ENCODE measurements at places on chromosomes 11 and 22.

- DNase-seq, result no peak
Observed at GRCh38 chr11:117693344-117693743, 103.7 kb downstream of the DSCAML1 start.

DNA sequence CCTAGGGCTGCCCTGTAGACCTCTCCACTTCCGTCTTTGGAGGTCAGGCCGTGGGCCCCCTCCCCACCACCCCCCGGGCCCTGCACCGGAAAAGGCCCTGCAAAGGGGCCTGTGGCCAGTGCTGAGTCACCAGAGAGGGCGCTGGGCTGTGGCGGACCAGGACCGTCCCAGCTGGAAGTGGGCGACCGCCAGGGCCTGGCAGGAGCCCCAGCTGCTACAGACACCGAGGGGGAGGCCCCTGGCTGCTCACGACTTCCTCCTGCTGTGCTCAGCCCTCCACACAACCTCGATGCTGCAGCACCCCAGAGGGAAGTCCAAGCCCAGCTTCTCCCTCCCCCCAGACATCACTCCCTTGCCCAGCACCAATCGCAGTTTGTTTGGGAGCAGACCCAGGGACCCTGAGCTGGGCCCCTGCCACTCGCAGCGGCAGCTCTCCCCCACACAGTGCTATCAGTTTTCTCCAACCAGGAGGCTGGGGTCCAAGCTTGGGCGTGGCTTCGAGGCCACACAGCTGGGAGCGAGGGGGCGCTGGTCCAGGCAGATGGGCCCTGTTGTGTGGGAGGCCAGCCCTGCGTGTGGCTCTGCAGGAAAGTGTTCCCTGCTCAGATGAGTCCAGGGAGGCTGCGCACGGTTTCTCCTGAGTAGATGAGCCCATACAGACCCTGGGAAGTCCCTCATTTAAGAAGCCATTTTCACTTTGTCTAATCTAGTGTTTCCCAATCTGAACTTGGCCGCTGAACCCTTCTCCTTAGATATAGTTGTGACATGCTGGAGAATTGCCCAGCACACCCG lies 5.6 kb upstream of the SH3BP1 start:
- DNase-seq, result peak; percentile 91

GRCh38 chr22:29679316-29679715 lies 40.5 kb upstream of the CABP7 start:
- no peak for DNase-seq

DNA sequence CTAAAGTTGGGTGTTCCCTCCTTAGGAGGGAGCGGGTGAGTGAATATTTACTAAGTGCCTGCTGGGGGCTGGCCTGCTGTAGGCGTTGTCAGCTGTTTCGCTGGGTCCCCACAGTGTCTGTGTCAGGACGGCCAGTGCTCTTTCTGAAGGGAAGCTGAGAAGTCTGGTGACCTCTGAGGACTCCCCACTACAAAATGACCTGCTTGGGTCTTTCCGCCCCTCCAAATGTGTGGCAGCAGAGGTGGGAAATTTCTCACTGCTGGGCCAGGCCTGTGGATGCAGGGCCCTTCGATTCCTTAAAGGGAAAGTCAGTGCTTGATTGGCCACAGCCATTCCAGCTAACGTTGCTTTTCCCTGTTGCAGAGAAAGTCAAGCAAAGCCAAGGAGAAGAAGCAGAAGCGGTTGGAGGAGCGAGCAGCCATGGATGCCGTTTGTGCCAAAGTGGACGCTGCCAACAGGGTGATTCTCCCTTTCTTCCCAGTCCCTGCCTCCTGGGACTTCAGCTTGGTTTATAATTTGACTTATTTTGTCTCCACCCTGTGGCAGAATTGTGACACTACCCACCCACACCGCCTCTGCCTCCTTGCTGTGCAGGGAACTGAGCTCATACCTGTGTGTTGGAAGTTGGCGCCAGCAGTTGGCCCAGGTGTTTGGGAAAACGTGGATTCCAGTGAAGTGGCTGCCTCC lies 6.8 kb downstream of the NAA40 start:
- DNase-seq, result no peak

DNA sequence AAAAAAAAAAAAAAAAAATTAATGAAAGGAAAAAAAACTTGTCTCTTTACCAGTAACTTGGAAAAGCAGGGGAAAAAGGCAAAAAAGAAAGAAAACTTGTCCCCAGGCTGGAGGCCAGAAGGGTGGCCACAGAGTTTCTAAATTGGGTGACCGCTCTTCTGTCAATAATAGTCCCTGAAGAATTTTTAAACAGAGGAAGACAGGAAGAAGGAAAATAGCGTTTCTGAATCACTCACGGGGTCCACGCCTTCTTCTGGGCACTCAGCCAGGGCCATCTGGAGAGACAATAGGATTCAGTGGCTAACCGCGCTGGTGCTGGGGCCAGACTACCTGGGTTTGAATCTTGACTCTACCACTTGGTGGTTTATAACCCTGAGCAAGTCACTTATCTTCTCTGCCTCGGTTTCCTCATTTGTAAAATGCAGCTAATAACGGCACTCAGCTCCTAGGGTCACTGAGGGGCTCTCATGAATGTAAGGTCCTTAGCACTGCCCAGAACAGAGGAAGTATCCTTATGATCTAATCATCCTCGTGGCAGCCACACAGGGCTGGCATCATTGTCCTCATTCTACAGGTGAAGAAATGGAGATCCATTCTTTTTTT lies 7.0 kb downstream of the C11orf86 start:
- DNase-seq, result no peak

DNA sequence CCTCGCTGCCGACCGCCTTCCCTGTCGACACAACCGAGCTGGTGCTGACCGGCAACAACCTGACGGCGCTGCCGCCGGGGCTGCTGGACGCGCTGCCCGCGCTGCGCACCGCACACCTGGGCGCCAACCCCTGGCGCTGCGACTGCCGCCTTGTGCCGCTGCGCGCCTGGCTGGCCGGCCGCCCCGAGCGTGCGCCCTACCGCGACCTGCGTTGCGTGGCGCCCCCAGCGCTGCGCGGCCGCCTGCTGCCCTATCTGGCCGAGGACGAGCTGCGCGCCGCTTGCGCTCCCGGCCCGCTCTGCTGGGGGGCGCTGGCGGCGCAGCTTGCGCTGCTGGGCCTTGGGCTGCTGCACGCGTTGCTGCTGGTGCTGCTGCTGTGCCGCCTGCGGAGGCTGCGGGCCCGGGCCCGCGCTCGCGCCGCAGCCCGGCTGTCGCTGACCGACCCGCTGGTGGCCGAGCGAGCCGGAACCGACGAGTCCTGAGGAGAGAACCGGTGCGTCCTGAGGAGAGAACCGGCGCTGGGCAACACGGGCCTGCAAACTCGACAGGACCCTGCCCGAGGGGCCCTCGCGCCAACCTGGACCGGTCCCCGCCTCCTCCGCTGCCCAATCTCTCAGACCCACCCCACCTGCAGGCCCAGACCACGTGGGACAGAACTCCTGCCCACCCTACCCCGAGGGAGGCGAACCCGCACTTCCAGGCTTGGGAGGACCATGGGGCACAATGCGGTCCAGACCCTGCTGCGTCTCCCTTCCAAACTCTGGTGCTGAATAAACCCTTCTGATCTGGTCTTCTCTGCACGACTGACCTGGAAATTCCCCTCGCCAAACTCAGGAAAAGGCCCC lies 866 bp downstream of the GP1BB start:
- peak; percentile 72 for DNase-seq

DNA sequence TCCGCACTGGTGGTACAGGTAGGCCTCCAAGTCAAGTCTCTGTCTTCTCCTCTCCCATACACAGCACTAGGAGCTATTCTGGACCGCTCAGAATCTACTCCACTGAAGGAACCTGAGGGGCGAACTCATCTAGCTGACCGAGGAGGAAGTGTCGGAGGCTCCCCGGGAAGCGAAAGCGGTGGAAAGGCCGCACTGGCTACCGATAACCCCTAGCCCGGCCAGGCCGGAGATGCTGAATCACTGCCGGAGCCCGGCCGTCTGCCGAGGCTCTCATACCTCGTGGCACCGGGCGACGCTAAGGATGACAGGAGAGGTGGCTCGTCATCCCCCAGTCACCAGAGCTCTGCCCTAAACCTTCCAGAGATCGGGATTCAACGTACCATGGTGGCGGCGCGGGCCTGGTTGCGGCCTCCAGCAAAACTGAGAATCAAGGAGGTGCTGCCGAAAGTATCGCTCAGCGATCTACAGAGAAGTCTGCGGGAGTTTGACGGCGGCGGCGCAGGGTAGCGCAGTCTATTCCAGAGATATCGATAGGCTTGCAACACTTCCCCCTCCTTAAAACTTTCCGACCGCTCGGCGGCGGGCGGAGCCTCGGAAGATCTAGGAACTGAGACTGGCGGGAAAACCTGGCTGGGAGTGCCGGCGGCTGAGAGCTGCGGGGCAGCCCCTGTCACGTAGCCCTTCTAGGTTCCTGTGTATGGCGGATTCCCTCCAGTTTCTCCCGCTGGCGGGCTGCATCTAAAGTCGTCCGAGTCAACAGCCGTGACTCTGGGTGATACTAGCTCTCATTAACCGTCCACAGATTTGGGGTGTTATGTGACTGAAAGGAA lies at the start of gene PSMA1:
PSMA1 (minus strand) TSS at position 470 of the 830 bp plus-strand sequence; CDS start at position 383, 87 bp downstream.
- DNase-seq, result peak; percentile 61

DNA sequence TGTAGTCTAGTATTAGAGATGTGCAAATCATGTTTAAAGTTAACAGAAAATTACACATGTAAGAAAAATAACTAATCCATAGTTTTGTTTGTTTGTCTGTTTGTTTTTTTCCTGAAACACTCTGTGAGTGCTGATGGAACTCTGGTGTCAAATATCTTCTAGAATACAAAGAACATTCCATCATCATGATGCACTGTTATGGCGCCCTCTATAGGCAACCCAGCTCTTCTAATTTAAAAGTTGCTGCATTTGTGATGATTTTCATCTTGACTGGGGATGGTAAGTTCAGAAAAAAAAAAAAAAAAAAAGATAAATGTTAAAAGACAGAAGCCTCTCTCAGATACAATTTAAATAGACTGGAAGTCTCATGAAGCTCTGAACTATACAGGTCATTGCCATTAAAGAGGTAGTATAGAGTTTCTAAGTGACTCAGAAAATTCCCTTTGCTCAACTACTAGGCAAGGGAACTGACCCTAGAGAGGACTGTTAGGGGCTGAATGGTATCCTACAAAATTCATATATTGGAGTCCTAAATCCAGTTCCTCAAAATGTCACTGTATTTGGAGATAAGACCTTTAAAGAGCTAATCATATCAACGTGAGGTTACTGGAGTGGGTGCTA lies 597.2 kb upstream of the ANO3 start:
- DNase-seq, result no peak

DNA sequence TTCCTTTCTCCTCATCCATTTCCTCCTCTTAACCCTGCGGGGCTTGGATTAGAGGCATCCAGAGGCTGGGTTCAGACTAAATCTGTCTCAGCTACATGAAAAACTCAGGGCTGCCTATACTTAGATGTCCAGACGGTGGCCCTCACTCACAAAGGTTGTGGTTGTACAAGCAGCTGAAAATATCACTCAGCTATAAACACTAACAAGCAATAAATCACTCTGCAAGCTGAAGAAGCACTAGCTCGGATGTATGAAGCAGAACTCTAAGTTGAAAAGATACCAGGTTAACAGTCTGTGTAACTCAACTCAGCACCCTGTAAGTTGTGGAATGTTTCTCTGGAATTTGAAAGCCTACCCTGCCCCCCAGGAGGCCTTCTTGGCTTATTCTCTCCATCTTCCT lies 82.9 kb downstream of the EXT2 start:
- DNase-seq, result no peak

DNA sequence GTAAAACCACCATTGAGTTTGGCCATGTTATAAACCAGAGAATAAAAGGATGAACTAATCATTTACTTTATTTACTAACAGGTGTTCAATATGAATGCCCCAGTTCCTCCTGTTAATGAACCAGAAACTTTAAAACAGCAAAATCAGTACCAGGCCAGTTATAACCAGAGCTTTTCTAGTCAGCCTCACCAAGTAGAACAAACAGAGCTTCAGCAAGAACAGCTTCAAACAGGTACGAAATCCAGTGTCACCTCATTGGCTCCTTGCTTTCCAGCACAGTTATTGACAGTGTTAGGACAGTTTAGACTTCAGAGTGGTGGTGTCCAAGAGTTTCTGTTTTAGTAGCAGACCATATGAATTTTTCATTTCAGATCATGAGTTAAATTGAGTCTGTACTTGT lies 13.6 kb upstream of the NAT10 start:
- DNase-seq, result no peak

DNA sequence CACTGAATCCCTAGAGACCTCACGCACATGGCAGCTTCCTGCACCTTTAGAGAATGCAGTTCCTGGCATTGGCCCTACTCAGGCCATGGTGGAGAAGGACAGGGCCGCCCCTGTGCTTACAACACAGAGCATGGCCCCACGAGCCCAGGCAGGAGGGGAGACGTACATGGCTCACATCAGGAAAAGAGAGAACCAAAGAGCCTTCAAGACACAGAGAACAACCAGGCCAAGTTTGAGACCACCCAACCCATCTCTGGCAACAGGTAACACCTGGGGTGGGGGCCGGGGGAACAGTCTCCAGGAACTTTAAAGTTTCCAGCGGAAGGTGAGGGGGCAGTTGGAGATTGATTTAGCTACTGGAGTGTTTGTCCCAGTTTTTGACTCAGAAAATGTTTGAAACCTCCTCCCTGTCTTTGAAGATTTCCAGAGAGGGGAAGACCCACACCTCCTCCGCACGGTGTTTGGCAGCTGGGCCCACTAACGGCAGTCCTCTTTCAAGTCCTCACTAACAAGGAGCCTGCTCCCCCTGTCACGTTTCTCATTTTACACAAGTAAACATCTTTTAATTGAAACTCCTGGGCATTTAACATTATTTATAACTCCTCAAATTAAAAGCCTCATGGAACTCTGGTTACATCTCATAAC lies 1423.8 kb downstream of the TBC1D22A start:
- DNase-seq, result no peak

GRCh38 chr22:49998718-49999062 lies 13.9 kb downstream of the IL17REL start:
- DNase-seq, result no peak

- DNase-seq, result no peak
Observed at GRCh38 chr11:22559416-22559815, 66.2 kb downstream of the FANCF start.

DNA sequence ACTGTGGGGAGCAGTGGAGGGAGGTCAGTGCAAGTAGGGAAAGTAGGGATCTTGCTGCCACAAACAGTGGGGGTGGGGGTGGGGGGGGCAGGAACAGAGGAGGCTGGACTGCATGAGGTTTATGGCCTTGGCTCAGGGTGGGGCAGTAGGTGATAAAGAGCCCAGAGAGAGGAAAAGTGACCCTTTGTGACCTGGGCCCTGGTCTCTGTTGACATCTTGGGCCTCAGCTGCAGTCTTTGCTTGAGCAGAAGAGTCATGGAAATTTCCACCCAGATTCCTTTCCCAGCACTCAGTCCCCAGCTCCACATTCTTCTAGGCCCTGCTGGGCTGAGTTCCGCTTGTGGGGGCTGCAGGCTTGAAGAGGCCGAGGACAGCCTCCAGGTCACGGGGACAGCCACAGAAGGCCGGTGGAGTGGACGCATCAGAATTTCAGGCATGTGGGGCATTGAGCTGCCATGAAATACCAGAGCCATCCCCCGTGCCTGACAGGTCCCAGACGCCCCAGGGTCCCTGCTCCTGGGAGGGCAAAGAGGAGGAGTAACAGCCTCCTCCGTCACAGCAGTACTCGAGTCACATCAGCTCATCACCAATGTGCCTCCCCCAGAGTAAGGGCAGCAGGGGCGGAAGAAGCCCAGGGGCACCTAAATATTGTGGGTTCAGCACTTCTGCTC lies 9.7 kb upstream of the MALAT1 start:
- DNase-seq, result no peak

GRCh38 chr11:131943295-131943694 lies 572.9 kb downstream of the NTM start:
- no peak for DNase-seq

- DNase-seq, result no peak
Observed at GRCh38 chr11:104060820-104061219, 24.4 kb downstream of the DDI1 start.

Data from GM12891 (cell line).